Skin of body (tissue), 3 donors: ENCODE measurements at places on chromosomes 4 and X. TPM values are rescaled to one million over a fixed set of nuclear protein-coding genes. Genes with fewer than 3 reads are reported as not detected.

The USP11 gene
- 49.5 TPM for total RNA-seq

The IL13RA2 gene
- total RNA-seq: not detected

The DKC1 gene
- total RNA-seq: 27.2 TPM

The SLC16A2 gene
- total RNA-seq: 7.2 TPM

The KCND1 gene
- 2.7 TPM for total RNA-seq

The SLC9B1 gene
- 7.2 TPM for total RNA-seq

The EVC2 gene
- 7.2 TPM for total RNA-seq

The HDAC8 gene
- total RNA-seq: 33.9 TPM

The SASH3 gene
- total RNA-seq: 3.0 TPM

The FAM199X gene
- 18.2 TPM for total RNA-seq

The GAB3 gene
- 4.5 TPM for total RNA-seq

The ADH7 gene
- 1.3 TPM for total RNA-seq

The TCEAL2 gene
- 0.39 TPM for total RNA-seq

The SSX4 gene
- not detected for total RNA-seq

The USP27X gene
- 3.1 TPM for total RNA-seq

The SPANXN3 gene
- total RNA-seq: not detected

The DSPP gene
- not detected for total RNA-seq

The SRPK3 gene
- total RNA-seq: 6.7 TPM

The OFD1 gene
- total RNA-seq: 24.5 TPM

The ADAM29 gene
- total RNA-seq: not detected

The ERVMER34-1 gene
- 0.69 TPM for total RNA-seq

The RBMXL3 gene
- not detected for total RNA-seq

The EDA gene
- 7.6 TPM for total RNA-seq

The GDPD2 gene
- 0.30 TPM for total RNA-seq

The PDE6B gene
- 5.5 TPM for total RNA-seq

The DMD gene
- total RNA-seq: 87.0 TPM

The FGF2 gene
- 11.1 TPM for total RNA-seq

The KIT gene
- total RNA-seq: 21.5 TPM

The POLN gene
- total RNA-seq: 4.2 TPM

The CDKL5 gene
- 8.1 TPM for total RNA-seq

The CCNA2 gene
- 18.4 TPM for total RNA-seq

The PGAM4 gene
- total RNA-seq: not detected

The DUSP21 gene
- not detected for total RNA-seq

The FAT4 gene
- 77.2 TPM for total RNA-seq

The N4BP2 gene
- total RNA-seq: 29.8 TPM

The TMEM47 gene
- total RNA-seq: 22.5 TPM

The PCYT1B gene
- 0.49 TPM for total RNA-seq

The LDB2 gene
- total RNA-seq: 60.4 TPM

The FMR1NB gene
- not detected for total RNA-seq

The ASMT gene
- total RNA-seq: 0.20 TPM

The NDST3 gene
- total RNA-seq: 0.20 TPM

The ZDHHC15 gene
- 3.0 TPM for total RNA-seq

The UGT2B10 gene
- not detected for total RNA-seq

The TCEAL6 gene
- not detected for total RNA-seq

The STS gene
- total RNA-seq: 3.6 TPM

The TLR10 gene
- 0.59 TPM for total RNA-seq

The DMRTC1 gene
- total RNA-seq: not detected

The SYAP1 gene
- total RNA-seq: 22.7 TPM

The IL15 gene
- total RNA-seq: 3.8 TPM

The SMIM31 gene
- not detected for total RNA-seq

The FGFR3 gene
- total RNA-seq: 30.4 TPM
